ENCODE measurements at places on chromosomes 2 and 18.

- DNase-seq = no peak
Observed at GRCh38 chr18:8799001-8799400, 93.6 kb downstream of the MTCL1 start.

GRCh38 chr2:240472078-240472790 lies 36.8 kb downstream of the GPC1 start:
- DNase-seq = no peak

- DNase-seq = peak; percentile 70
Observed at GRCh38 chr2:162840598-162841246, 2.2 kb upstream of the KCNH7 start.

DNA sequence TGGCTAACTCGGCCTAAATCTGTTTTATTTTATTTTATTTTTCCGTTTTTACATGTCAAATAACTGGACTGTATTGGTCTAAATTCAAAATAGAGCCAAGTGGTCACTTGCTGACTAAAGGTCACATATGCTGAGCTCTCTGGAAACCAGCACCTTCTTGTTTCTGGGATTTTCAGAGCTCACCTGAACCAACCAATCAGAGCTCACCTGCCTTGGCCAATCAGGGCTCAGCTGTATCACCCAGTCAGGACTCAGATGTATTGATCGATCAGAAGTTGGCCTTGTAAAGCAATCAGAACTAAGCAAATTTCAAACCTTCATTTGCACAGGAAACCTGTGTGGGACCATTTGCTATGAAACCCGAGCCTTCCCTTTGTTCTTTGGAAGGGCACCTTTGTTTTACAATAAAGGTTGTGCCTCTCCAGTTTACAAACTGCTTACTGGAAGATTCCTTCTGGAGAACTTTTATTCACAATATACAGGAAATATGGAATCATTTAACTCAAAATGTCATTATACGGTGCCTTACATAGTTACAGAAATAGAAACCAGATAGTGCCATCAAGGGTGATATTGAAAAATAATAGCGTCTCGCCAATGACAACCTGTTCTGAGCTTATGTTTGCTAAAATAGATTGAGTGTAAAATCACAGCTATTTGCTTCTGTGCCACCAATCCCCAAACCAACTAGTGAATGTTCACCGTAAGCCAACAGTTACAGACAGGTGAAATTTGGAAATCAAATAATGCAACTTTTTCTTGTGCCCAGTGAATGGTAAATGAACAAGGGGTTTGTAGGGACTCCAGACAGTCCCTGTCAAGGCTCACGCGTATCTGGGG lies 17.3 kb upstream of the PSD4 start:
- DNase-seq = no peak

GRCh38 chr18:73670039-73670438 lies 477.6 kb downstream of the FBXO15 start:
- no peak for DNase-seq

DNA sequence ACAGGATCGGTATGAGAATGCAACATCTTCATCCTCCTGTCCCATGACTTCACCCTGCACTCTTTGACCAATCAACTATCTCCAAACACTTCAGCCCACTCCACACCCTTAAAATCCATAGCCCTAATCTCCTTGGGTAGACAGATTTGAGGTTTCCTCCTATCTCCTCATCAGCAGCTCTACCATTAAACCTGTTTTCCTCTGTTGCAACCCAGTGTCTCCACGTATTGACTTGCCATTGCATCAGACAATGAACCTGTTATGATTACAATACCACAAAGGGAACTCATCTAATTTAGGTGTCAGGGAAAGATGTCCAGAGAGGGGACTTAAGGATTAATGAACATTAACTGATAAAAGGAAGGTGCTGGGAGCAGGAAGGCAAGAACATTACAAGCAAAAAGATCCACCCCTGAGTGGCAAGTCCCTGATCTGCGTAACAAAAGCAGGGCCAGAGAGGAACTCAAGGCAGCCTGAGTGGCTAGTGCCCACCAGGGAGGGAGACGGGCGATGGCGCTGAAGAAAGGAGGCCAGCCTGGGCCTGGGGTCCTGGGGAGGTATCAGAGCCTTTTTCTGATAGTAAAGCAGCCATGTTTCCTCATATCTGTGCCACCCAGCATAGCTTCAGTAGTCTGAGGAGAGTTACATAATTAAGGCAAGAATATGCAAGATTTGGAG lies 44.6 kb downstream of the AKAIN1 start:
- no peak for DNase-seq

GRCh38 chr2:56132138-56132537 lies 51.7 kb upstream of the CCDC85A start:
- DNase-seq = peak; percentile 69

GRCh38 chr2:120545521-120546047 lies 190.1 kb upstream of the GLI2 start:
- DNase-seq = no peak

- no peak for DNase-seq
Observed at GRCh38 chr18:74242438-74243096, 49.2 kb downstream of the CYB5A start.

GRCh38 chr2:236889791-236890704 lies 195.6 kb upstream of the COPS8 start:
- DNase-seq = no peak

DNA sequence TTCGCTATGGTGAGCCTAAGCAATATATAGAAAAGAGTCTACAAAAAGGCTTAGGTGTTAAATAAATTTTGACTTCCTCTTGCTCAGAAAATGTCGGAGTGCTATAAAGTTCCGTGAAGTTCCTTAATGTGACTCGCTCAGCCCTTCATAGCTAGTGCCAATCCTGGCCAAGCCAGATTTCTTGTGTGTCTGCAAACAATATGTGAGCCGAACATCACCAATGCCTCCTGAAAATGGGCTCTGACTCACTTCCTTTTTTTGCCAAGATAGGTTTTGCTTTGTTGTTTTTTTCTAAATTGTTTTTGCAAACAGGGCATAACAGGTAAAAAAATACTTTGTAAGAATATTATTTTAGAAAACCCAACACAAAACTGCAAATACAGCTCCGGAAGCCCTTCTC lies 26.1 kb downstream of the CDC42EP3 start:
- no peak for DNase-seq

DNA sequence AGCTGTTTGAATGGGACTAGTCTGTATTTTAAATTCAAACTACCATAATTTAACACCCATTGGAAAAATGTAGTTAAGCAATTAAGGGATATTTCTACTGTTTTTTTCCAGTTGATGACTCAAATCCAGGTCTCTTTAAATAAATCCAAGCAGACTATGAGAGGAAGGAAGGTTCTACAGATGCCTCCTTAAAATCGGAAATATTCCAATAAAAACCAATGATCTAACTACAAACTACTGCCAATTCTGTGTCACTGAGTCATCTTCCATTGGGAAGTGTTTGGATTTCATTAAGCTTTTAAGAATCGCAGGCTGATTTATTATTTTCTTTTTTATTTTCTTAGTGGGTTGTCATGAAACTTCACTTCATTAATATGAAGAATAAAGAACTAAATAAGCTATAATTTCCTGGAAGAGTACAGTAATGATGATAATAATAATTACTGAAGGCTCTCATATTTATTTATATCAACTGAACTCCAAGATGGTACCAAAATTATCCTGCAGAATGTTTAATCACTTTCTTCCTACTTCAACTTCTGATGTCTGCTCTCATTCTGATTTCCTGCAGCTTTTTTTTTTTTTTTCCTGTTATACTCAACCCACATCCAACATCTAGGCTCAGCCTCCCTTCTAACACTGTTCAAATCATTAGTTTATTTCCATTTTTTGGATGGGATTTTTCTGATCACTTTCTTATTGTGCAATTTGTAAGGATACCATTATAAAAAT lies 166.3 kb upstream of the FN1 start:
- no peak for DNase-seq

GRCh38 chr18:7646174-7646886 lies 79.2 kb downstream of the PTPRM start:
- DNase-seq = no peak

All from Ammon's horn (tissue), 1 donor.